D341Med (cell line): ENCODE measurements at places on chromosomes 2 and 18.

GRCh38 chr18:4412286-4412685, 42.8 kb downstream of the DLGAP1 start:
- peak; percentile 39 for DNase-seq

- DNase-seq: no peak
These were observed 23.8 kb downstream of the EN1 start for GRCh38 chr2:118823633-118824032.

- DNase-seq: no peak
These were observed 95.7 kb downstream of the MEIS1 start for GRCh38 chr2:66530651-66531050.

DNA sequence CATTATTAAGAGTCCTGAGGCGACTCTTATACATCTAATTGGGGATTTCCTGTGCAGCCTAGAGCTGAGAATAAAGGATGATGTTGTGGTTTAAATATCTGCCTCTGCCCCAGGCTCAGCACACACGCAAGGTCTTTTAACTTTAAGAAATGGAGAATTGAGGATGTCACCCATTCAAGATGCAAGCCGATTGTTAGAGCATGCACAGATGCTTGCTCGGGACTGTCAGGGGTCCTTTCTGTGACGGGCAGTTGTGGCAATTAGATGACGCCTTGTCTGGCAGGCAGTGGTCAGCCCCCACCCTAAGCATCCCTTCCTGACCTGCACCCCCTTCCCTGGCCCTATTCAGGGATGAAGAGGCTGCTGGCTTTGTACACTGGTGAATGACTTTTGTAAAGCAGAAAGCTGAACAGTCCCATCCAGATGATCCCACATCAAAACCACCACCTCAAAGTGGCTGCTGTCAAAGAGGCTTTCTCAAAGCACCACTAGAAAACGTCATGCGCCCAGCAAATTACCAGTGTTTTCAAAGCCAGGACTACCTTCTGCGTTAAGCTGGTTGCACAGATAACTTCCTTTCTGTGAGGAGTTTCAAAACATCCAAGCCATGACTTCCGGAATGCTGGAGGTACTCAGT, 23.7 kb downstream of the FAM178B start:
- peak; percentile 5 for DNase-seq

- DNase-seq: no peak
These were observed 925.0 kb upstream of the GYPC start for GRCh38 chr2:125730921-125731320.

DNA sequence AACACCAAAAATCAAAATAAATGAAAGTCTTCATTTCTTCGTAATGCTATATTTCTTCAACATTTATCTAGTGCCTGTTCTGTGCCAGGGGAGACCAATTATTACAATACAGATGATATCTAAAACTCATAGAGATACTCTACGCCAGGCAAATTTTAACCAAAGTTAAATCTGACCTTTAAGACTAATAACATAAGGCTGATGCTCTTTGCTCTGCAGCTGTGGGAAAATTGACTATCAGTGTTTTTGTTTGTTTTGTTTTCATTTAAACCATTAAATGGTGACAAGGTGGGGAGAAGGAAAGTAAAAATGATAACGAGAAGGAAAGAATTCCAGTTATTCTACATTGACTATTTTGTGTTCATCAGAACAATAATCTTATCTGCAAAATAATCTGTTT, 406.4 kb downstream of the LRP1B start:
- no peak for DNase-seq

DNA sequence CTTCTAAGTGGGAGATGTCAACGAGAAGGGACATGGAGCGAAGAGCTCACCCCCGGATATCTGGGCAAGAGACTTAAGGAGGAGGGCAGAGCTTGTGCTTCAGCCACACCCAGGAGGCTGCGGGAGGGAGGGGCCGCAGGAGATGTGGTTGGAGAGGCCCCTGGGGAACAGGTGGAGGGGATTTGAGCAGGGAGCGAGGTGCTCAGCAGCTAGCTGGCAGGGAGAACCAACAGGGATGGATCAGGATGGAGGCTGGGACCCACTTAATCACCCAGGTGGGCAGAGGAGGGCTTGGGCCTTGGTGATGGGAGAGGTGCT, 78.3 kb downstream of the MBP start:
- DNase-seq: no peak

GRCh38 chr2:102967451-102967850, 205.6 kb downstream of the TMEM182 start:
- DNase-seq: no peak

DNA sequence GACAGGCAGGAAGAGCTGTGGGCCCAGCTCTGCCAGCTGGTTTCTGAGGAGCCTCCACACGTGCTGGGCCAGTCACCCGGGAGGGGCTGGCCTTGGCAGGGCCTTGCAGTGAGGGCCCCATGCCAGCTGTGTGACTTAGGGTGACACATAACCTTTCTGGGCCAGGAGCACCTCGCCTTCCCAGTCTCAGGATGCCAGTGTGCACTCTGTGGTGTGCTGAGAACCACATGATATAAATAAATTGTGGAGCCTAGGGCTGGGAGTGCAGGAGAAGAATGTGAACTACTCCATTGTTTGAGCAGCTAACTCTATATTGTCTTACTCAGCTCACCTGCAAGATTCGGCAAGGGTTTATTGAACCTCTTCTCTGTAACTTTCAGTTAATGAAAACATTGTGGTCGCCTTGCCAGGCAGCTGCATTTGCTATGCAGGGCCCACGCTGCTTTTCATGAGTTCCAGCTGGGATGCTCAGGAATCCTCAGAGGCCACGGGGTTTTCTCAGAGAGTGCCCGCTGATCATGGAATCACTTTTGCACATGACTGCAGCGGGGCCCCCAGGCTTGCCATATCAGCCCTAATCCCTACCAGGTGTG, 222.3 kb downstream of the SH3RF3 start:
- DNase-seq: no peak

DNA sequence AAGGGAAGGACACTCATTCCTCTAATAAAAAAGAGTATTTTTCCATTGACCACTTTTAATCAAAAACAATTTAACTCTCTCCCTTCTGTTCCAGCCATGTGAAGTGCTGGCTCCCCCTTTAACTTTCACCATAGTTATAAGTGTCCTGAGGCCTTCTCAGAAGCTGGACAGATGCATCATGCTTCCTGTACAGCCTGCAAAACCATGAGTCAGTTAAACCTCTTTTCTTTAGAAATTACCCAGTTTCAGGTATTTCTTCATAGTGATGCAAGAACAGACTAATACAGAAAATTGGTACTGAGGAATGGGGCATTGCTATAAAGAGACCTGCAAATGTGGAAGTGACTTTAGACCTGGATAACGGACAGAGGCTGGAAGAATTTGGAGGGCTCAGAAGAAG, 643.6 kb upstream of the DDX18 start:
- DNase-seq: no peak

- peak; percentile 72 for DNase-seq
These were observed 34.0 kb downstream of the TSHZ1 start for GRCh38 chr18:75244351-75245313.

DNA sequence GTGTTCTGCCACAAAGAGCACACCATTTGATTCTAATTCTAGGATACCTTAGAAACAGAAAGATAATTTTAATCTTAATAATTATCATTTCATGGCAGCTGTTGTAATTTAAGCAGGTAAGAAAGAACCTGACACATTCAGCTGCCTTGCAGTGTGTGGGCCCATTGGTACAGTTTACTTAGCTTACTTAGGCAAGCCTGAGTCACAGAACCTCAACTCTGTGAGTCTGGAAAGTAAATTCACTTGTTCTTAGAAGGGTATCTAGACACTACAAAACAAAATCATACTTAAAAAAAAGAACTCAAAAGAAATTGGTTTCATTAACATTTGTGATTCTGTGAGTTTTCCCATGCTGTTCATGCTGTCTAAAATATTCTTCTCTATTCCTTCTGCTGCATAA, 956.3 kb upstream of the SLC39A10 start:
- DNase-seq: no peak

GRCh38 chr18:55054021-55054990, 95.0 kb upstream of the CCDC68 start:
- no peak for DNase-seq

DNA sequence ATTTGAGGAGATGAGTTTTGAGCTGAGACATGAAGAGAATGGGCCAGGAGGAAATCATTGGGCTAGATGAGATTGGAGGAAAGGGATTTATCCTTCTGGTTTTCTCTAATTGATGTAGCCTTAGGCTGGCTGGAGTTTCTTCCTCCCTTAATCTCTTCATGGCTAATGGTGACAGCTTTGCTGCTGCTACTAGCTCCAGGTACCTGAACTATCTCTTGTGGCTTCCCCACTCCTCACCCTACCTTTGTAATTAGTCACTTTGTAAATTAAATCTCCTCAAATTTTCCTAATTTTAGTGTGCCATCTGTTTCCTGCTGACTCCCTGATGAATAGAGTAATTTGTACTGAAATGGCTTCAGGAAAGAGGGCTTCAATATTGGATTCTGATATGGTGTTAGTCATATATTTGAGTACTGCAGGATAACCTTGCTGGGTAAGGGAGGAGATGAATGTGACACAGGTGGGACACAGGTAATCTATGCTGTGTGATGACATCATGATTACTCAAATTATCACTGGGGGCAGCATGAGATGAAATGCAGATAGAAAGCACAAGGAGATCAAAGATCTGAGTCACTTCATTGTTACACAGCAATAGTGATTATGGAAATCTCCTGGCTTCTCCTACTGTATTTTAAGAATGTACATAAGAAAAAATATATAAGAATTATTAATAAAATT, 1134.1 kb upstream of the DDX18 start:
- DNase-seq: no peak

- no peak for DNase-seq
These were observed 1.1 kb downstream of the ID2 start for GRCh38 chr2:8682719-8683667.

- no peak for DNase-seq
These were observed 127.1 kb downstream of the CAPN13 start for GRCh38 chr2:30680121-30680520.

GRCh38 chr2:210722092-210722491, 165.7 kb downstream of the CPS1 start:
- DNase-seq: no peak

DNA sequence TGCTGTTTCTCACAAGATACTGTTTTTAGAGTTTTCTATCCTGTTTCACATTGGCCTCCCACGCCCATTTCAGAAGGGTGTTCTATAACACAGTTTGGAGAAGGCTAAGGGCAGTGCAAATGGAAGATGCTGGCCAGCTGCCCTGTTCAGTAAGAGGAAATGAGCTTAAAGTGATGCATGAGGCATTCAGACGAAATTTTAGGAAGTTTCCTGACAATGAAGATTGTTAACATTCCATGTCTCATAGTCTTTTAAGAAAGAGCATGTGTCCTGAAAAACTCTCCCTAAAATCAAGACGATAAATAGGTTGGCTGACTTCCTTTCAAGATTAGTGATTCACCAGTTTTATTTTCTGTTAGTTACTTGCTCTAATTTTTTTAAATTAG, 484.2 kb upstream of the NRP2 start:
- no peak for DNase-seq

DNA sequence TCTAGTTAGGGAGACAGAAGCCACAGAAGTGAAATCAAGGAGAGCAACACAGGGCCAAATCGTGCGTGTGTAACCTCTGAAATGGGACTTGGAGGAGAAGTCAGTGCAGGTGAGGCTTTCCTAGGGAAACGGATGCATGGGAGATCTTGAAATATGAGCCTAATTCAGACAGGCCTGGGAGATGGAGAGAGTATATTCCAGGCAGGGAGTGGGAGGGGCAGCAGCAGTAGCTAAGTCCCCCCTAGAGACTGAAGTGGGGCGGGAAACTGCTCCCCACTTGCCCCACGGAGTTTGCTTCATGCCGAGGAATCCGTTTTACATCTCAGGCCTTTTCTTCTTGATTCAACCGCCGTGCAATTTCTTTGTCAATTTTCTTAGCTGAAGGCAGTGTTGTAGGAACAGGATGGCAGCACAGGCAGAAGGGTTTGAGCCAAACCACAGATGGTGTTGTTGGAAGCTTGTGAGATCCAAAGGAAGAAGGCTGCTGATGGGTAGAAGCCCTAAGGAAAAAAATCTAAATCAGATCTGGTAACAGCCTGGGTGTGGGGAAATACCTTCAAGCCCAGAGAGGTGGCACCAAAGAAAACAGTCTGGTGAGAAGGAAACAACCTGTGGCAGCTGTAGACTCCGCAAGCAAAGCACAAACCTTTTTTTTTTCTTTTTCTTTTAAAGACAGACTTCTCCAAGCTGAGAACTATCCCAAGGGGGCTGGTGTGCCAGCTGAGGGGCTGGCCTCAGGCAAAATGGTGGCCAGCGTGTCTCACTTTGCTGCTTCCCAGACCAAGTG, 40.2 kb downstream of the EPAS1 start:
- no peak for DNase-seq

- peak; percentile 56 for DNase-seq
These were observed 584 bp downstream of the AAK1 start for GRCh38 chr2:69642709-69643601.

GRCh38 chr2:43927442-43927841, 68.3 kb downstream of the LRPPRC start:
- DNase-seq: no peak

DNA sequence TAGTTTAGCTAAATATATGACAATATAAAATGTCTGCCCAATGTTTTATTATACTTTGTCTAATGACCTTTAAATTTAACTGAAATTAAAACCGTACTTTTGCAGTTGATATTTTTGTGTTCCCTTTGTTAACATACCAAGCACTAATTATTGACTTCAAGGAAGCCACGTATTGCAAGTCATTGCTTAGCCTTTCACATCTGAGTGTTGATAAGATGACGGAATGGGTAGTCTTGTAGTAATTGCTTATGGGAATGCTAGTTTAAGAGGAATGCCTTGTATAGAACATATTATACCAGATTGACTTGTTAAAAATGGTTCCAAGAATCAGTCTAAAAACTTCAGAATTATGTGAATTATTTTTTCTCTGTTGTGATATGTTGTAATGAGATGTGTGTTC, 14.0 kb upstream of the ELAC1 start:
- DNase-seq: no peak

GRCh38 chr2:181334158-181334826, 122.9 kb upstream of the ITGA4 start:
- no peak for DNase-seq

DNA sequence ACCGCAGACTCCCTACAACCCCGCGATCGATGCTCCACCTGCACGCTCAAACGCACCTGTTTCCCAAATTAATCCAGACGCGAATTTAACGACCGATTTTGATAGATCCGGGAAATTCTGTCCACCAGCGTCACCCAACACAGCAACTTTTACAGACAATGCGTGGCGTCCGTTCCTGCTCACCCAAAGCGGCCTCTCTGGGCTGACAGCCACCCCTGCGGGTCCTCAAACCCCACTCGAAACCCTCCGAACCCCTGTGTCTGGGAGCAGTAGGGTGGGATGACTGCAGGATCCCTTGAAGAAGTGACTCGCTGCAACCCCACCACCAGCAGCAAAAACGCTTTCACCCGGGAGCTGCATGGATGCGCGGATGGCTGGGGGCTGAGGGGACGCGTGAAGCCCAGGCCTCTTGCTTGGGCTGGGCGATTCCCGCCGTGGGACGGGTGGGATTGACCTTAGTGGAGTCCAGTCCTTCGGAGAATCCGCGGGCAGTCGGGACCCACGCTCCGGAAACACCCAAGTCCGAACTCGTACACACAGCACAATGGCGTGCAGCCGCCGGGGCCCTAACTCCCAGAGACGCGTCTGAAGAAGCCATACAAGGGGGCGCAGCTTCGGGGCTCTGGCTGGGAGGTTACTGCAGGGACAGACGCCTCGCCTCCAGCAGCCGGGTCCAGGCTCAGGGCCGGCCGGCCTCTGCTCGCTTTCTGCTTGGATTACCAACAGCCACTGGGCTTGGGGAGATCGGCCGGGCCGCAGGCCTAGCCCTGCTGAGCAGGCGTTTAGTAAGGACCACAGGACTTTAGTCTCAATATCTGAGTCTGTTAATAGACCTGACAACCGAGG, 31.1 kb upstream of the ATP6V1B1 start:
- no peak for DNase-seq
